ENCODE measurements at places on chromosomes 1 and 21.

GRCh38 chr1:182608236-182608635 lies 4.0 kb upstream of the RGS16 start:
- DNase-seq = no peak
- H3K36me3 ChIP-seq = no peaks in the 10 kb centered on the region
- no peak overlapping the region for H3K27ac ChIP-seq
- peaks cover 11% of the 10 kb centered on the region for H3K4me1 ChIP-seq

GRCh38 chr1:92940541-92940940 lies 20.7 kb downstream of the DIPK1A start:
- H3K27ac ChIP-seq = no peak overlapping the region
- no peaks in the 10 kb centered on the region for H3K4me1 ChIP-seq
- no peak for DNase-seq

- H3K36me3 ChIP-seq = peaks cover 63% of the 10 kb centered on the region
- no peak overlapping the region for H3K4me3 ChIP-seq
- H3K27ac ChIP-seq = no peak overlapping the region
- H3K4me1 ChIP-seq = peaks cover 7% of the 10 kb centered on the region
- no peak for DNase-seq
Observed at GRCh38 chr1:67705735-67706453, 20.9 kb downstream of the GADD45A start.

DNA sequence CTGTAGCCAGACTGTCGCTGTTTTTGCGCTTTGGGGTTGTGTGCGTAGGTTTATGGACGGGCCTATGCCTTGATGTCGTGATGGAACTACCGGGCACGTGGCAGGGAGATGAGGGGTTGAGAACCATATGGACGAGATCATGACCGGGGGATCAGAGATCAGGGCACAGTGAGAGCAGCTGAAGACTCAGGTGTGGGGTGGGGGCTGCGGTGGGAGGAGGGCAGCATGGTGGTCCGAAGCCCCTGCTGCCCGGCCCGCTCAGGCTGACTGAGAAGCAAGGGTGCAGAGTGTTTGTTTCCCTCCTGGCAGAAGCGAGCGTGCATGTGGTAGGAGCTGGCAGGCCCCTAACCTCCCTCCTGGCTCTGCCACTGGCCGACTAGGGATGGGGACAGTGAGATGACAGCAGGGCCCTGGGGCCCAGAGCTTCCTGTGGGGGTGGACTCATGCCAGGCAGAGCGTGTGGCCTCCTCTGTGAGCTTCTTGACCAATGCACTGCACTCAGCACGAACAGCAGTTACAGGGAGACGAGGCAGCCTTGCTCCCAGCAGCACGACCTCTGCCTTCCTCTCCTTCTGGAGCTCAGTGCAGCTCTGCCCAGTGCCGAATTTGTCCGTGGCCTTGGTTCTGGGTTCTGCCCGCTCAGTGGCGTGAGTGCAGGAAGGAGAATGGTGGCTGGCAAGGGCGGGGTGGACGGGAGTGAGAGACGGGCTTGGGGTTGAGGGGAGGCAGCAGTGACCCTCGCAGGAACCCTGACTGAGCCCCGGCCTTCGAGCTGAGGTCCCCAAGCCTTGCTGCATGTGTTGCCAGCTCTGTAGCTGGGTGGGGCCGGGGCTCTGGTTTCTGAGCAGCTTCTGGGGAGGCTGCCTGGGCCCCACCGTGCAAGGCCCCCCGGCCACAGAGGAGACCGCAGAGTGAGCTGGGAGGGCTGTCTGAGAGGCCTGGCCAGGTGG lies 22.2 kb upstream of the LRRC3 start:
- no peaks in the 10 kb centered on the region for H3K36me3 ChIP-seq
- H3K4me3 ChIP-seq = no peak overlapping the region
- no peak overlapping the region for H3K27ac ChIP-seq
- no peak for DNase-seq
- peaks cover 4% of the 10 kb centered on the region for H3K4me1 ChIP-seq

- DNase-seq = peak; percentile 72
- H3K36me3 ChIP-seq = peaks cover 34% of the 10 kb centered on the region
- H3K4me1 ChIP-seq = peaks cover 5% of the 10 kb centered on the region
- H3K27ac ChIP-seq = no peak overlapping the region
Observed at GRCh38 chr21:41817228-41817627, 50.4 kb upstream of the RIPK4 start.

- DNase-seq = no peak
- H3K4me1 ChIP-seq = peaks cover 55% of the 10 kb centered on the region
- peak overlapping the region; percentile 97 for H3K27ac ChIP-seq
- H3K4me3 ChIP-seq = no peak overlapping the region
- no peaks in the 10 kb centered on the region for H3K36me3 ChIP-seq
Observed at GRCh38 chr1:15029786-15030185, 123.8 kb upstream of the TMEM51 start.

DNA sequence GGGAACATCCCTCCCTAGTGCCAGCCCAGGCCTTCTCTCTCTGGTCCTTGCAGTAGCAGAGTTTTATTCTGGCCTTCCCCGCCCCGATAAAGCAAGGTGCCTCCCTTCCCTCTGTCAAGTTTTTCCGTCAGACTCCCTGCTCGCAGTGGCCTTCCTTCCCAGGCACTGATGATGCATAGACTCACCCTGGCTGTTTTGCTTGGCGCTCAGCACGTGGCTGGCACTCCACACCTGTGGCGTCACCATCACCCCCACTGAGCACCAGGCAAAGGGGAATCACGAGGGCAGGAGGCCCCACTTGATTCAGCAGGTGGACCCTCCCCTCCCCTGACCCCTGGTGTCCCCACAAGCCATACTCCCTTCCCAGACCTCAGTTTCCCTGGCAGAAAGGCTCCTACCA lies 7.4 kb downstream of the SLC26A9 start:
- H3K27ac ChIP-seq = no peak overlapping the region
- peaks cover 6% of the 10 kb centered on the region for H3K4me1 ChIP-seq
- H3K36me3 ChIP-seq = no peaks in the 10 kb centered on the region
- H3K27me3 ChIP-seq = peaks cover 17% of the 10 kb centered on the region
